ENCODE measurements at places on chromosomes 1 and 21.

GRCh38 chr1:84246213-84246612, 55.3 kb upstream of the SAMD13 start:
- DNase-seq, result no peak

DNA sequence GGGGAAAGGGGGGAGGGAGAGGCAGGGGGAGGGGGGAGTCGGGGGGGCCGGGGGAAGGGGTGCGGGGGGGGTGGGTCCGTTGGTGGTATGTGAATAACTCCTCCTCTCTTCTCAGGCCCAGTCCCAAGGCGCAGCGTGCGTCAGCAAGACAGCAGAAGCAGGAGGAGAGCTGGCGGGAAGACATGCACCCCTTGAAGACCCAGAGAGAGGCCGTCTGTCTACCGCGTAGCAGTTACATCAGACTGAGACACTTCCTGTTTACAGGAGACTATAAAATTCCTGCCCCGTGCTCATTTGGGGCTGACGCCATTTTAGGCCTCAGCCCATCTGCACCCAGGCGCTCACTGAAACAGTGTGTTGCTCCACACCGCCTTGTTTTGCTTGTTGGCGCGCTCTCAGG, 55.3 kb downstream of the SETD4 start:
- DNase-seq, result no peak

DNA sequence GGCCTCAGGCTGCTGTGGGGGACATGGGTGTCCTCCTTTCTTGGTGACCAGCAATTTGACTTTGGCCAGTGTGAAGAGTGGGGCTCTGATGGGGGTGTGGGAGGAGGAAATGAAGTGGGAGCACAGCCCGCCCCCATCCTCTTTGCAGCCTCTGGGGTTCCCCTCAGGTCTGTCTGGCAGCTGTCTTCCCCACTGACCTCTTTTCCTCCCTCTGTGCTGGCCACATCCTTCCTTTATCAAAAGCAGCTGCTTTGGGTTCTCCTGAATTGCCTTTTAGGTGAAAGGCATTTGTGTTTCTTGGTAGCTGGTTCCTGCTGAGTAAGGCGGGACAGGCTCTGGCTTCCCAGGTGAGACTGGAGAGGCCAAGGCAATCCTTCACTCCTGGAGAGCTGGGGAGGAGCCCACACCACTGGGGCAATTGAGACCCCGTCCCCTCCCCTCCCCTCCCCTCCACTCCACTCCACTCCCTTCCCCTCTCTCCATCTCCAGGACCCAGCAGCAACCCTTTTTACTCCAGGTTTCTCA, 24.9 kb downstream of the PCAT6 start:
- no peak for DNase-seq

- DNase-seq, result no peak
Observed at GRCh38 chr1:187605736-187606135, 777.0 kb downstream of the PLA2G4A start.

DNA sequence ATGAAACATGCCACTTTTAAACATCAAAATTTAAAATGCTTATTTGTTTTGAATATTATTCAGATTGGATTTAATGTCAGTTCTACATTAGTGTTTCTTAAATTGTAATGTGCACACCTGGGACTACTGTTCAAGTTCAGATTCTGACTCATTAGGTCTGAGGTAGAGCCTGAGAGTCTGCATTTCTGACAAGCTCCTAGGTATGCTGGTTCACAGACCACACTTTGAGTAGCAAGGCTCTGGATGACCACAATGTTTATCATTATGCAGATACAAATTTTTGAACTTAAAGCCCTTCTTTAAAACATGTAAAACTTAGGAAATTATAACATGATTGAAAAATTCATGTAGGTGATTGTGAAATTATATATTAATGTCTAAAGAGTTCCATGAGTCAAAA, 40.2 kb downstream of the TTLL7 start:
- no peak for DNase-seq

DNA sequence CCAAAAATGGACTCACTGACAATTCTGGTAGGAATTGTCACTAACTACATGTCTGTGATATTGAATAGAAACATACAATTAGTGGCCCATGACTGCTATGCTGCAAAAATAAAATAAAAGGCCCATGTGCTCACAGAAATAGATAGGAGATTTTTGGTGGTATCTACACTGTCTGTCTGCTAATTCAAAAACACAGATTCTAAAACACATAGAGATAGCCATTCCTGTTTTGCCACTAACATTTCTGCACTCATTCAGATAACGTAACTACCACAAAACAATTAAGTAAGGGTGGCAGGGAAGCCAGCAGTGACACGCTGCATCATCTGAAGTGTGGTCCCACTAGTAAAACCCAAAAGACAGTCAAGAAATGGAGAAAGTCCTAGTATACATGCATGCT, 202.2 kb upstream of the NFIA start:
- DNase-seq, result no peak

DNA sequence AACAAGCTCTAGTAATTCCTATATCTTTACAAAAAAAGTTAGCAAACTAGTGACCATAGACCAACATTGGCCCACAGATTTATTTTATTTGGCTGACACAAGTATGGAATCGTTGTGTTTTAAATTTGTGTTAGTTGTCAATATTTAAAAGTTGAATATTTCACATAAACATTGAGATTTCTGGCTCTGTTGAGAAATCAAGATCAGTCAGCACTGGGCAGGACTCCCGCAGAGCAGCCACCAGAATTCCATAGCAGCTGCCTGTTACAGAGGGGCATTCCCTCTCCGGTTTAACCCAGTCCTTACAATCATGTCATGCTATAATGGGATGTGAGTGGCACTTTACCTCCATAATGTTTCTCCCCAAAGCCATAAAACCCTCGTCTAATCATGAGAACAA, 79.2 kb upstream of the NRIP1 start:
- DNase-seq, result no peak

GRCh38 chr1:212727386-212728181, 27.9 kb upstream of the BATF3 start:
- DNase-seq, result peak; percentile 44
